Fibroblast of mammary gland (primary cell): ENCODE measurements at places on chromosomes 4 and X.

DNA sequence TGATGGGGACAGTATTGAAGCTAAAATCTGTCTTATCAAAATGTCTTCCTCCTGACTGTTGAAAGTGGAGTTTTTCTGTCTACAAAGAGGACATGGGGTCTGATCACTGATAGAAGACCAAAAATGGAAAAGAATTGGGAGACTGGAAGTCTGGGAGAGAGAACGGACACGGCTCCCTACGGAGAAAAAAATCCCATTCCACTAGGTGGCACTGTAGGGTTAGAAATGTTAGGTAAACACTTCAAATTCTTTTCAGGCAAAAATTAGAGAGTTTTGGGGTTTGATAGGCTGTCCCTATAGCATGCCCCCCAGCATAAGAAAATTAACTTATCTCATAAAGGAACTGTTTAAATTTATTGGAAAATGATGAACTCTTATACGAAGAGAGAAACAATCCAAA is 200.5 kb downstream of the FAM133A start:
- peak; percentile 22 for DNase-seq

- no peak for DNase-seq
These were observed 11.3 kb upstream of the MAGEA10 start for GRCh38 chrX:152149648-152150047.

- no peak for DNase-seq
These were observed 23.3 kb downstream of the PDLIM5 start for GRCh38 chr4:94475050-94475449.

GRCh38 chrX:112008724-112009123 is 73.9 kb downstream of the TRPC5 start:
- DNase-seq: no peak

DNA sequence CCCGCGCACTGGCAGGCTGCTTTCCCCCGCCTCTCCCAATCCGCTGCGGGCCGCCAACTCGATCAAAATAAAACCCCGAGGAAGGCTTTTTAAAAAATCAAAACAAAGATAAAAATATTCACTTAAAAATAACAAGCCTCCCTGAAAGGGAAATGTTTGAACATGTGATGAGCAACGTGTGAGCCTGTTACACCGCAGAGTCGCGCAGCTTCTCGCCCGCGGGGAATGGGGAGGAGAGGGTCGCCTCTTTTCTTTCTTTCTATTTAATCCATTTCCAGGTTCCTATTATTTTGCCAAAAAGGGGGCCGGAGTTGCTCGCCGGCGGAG is 326.0 kb upstream of the F9 start:
- DNase-seq: no peak

DNA sequence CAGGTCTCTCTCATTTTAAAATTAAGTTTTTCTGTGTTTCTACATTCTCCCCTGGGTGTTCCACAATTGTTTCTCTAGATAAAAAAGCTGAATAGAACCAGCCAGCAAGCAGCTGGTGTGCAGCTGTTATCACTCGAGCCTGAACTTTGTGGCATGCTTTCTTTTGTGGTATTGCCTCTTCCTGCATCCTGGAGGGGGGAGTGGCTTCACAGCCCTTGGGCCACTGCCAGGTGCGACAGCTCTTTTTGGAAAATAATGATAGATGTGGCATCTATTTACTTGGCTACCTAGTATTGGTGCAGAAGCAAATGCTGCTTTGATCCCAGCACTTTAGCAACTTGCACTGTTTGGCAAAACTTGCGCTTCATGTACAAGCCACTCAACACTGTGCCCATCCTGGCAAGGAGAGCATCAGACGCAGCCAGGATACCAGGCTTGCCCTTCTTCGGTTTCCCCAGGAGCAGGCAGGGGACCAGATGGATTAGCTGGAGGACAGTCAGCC is 69.4 kb downstream of the HMGB2 start:
- DNase-seq: peak; percentile 67

- DNase-seq: no peak
These were observed 603 bp downstream of the NDNF start for GRCh38 chr4:121071640-121072223.

DNA sequence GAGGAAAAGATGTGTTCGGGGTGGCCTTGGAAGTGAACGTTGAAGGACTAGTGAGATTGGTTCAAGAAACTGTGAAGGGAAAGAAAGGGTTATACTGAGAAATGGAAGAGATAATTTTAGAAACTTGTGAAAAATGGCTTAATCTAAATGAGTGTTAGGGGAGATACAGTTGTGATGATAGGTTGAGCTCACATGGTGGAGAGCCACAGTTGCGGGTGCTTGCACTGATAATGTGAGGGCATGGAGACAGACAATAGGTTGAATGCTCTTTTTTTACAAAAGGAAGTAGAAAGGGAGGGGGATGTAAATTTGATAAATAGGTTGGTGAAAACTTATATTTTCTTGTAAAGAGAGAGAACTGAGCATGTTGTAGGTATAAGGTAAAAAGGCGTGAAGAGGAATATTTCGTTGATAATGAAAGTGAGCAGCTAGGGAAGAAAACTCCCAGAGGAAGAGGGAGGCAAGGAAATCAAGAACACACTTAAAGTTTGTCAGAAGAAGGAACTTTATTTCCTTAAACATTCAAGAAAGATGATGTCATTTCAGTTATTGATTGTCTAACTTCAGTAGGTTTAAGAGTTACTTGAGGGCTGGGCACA is 8.2 kb downstream of the AREG start:
- DNase-seq: no peak

DNA sequence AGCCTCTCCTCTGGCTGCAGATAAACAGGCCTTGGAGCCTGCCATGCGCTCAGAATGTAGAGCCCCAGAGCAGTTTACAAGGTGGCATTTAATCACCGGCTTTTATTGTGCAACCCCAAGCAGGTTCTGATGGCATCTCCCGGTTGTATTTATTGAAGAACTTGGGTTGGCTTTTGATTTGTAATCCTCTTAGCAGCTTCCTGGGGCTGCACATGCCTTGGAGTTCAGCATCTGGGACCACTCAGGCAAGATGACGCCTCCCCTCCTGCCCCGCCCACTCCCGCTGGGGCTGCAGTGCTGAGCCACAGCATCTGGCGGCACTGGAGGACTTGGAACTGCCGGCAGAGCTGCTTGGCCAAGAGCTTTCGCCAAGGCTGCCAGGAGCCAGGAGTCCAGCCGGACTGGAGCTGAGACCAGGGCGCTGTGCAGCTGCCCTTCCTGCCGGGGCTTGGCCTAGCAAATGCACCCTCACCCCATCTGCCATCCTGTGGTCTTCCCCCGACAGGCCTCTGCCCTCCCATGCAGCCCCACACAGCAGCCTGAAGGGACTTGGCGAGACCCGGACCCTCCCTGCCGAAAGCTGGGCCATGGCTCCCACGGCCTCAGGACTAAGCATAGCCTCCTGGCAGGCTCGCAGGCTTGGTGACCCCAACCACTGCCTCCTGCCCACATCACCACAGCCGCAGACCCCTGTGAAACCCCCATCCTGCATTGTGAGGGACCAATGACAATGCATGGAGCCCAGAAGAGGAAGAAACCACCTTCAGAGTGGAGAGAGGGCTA is 5.4 kb downstream of the HTRA3 start:
- DNase-seq: peak; percentile 97

GRCh38 chr4:123236606-123237005 is 160.0 kb upstream of the SPRY1 start:
- no peak for DNase-seq

GRCh38 chrX:20309806-20310205 is 43.1 kb upstream of the RPS6KA3 start:
- no peak for DNase-seq

- DNase-seq: no peak
These were observed 28.9 kb upstream of the LCORL start for GRCh38 chr4:18050448-18050847.

DNA sequence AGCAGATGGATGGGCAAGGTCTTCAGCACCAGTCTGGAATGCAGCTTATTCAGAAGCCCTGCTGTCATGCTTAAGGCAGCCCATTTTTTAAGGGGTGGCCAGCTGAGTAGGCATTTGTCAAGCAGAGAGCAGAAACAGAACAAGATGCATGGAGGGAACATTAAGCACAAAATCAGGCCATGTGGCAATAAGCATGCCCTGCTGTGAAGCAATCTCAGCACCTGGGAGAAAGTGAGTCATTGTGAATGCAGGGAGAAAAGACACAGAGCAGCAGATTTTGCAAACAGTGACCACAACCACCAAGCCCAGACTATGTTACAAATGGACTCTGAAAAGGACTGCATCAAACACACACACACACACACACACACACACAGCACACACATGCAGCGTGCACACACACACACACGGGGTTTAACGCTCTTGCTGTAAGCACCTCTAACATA is 94.1 kb upstream of the GALNT7 start:
- peak; percentile 94 for DNase-seq

DNA sequence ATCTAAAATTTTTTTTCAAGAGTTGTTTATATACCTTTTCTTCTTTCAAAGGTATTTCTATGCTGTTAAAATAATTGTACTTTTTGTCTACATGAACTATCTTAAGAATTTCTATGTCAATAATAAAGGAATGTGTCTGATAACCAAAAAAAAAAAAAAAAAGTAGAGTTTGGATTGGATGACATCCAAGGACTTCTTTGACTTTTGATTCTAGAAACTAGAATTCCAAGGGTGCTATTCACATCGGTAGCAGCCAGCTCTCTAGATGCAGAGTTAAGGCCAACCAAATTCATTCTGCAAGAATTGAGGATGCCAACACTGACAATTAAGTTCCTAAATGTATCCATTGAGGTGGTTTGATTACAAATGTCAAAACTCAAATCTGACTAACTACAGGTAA is 42.0 kb upstream of the PRKG2 start:
- peak; percentile 65 for DNase-seq

- DNase-seq: no peak
These were observed 56.7 kb downstream of the MTM1 start for GRCh38 chrX:150625097-150625496.

GRCh38 chr4:56931924-56932323 is 24.2 kb downstream of the REST start:
- DNase-seq: no peak

DNA sequence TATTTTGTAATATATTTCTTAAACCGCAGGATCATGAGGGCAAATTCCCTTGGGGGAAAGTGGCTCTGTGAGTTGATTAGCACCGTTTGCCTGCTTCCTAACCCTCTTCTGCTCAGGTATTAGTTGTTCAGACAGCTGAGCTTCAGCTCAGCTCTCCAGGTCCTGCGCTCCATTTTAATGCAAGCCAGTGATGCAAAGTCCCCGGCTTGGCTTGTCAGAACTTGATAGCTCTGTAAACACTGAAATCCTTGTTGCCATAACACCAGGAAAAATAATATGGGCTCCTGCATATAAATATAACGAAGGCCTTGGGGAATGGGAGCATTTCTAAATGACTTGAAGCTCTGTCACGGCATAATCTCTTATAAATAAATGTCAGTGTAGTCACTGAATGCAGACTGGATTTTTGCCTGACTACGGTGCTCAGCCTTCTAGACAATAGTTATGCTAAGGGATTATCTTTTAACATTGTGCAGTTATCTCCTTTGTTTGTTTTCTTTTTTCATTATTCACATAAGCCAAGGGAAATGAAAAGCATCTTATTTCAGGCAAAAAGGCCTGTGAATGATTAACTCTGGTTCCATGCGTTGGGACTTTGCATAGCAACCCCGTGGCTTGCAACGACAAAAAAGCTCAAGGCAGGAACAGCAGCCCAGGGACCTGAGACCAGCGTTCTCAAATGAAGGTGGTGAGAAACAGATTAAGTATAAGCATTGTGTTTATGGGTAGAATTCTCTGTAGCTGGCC is 253.2 kb downstream of the SPRY1 start:
- DNase-seq: peak; percentile 60

GRCh38 chr4:40401631-40402030 is 66.5 kb downstream of the CHRNA9 start:
- DNase-seq: peak; percentile 25

- no peak for DNase-seq
These were observed 121.3 kb downstream of the EGF start for GRCh38 chr4:110034026-110034393.

DNA sequence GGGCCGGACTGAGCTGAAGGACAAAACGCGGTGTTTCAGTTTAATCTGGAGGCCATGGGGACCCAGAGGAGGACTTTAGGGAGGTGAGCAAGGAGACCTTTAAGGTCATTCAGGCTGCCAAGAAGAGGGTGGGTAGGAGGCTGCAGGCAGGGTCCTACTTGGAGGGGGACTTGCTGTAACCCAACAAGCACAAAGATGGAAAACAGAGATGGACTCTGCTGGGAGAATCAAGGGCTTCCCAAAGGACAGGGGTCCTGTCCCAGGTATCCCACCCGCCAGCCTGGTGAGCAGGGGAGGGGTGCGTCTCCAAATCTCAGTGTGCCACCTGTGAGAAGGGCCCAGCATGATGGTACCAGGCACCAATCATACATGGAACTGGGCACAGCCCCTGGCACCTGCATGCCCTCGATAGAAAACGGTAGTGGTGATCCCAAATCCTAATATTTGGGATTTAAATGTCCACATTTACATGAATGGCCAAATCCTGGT is 3.9 kb upstream of the HAUS3 start:
- DNase-seq: no peak

- peak; percentile 26 for DNase-seq
These were observed 88.5 kb upstream of the NOCT start for GRCh38 chr4:138927072-138927471.

DNA sequence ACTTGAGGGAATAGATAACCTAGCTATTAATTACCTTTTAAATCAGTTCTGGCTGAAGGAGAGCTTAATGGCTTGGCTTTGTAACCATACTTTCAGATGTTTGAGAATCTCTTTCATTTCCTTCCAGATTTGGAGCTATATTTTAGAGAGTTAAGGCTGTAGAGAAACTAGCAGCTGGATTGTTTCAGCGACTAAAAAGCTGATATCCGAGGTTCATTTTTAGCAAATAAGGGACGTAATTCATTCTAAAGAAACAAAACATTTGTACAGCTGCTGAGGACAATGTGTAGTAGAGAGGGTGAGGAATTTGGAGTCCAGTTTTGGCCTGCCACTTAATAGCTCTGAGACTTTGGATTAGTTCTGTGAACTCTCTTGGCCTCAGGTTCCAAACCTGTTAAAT is 12.2 kb downstream of the OSTC start:
- DNase-seq: no peak

- no peak for DNase-seq
These were observed 178.4 kb upstream of the NWD2 start for GRCh38 chr4:37066159-37066558.

DNA sequence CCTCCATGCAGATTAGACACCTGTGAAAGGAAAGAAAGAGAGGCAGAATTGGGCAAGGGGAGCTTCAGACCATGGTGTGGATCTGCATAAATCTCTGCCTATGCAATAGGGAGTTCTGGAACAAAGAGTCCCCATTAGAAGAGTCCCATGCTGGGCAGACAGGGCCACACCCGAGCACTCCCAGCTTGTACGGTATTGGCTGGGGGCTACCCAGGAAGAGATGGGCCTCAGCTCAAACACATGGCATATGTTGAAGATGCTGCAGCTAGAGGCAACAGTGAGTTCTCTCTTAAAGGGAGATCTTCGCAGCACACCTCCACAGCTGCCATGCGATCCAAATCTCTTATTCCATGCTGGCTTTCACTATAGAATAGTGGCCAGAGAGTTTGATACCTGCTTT is 24.7 kb downstream of the CCNG2 start:
- DNase-seq: no peak

DNA sequence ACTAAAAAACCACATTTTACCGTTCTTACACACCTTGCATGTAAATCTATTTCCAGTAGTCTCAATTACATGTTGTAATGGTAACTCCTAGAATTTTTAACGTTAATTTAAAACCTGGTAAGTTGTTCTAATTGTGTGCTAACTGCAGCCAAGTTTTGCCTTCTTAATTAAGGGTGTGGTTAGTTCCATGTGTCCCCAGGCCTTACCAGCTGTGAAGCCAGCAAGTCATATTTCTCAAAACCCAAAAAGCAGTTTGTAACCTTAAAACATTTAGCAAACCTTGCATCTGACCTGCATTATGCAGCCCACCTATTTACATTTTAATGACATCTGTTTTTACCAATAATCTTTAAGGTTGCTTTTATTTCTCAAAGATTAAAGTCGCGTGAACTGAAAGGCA is 18.4 kb upstream of the FAM47E start:
- no peak for DNase-seq
